ENCODE measurements at places on chromosomes 3 and 15.

GRCh38 chr15:86444527-86444926 is 364.9 kb downstream of the AGBL1 start:
- DNase-seq = no peak

- DNase-seq = no peak
These were observed 551.6 kb downstream of the ZIC1 start for GRCh38 chr3:147960786-147961185.

- DNase-seq = no peak
These were observed 39.6 kb upstream of the MEF2A start for GRCh38 chr15:99526176-99526575.

DNA sequence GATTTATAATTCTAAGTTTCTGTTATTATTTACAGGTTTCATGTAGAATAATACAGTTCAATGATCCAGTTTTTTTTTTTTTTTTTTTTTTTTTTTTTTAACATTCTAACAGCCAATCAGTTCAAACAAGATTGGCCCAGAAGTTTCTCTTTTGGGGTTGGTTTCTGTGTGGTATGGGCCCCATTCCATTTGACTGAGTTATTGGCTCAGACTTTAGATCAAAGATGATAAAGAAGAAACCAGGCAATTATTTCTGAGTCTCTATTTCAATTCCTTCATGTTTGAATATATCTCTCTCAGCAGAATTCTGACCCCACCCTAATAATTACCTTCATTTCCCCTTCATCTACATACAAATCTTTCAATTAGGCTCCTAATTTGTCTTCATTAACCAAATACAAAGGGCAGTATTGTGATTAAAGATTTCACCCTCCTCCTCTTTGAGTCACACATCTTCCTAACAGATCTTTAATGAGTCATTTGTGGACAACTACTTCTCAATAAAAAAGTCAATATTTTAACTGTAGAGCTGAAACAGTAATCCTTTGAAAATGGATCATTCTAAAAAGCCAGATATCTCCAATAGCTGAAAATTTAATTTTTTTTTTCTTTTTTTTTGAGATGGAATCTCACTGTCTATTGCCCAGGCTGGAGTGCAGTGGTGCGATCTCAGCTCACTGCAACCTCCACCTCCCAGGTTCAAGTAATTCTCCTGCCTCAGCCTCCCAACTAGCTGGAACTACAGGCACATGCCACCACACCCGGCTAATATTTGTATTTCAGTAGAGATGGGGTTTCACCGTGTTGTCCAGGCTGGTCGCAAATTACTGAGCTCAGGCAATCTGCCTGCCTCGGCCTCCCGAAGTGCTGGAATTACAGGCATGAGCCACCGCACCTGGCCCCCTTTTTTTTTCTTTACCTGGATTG is 878.8 kb downstream of the NAALADL2 start:
- DNase-seq = no peak

GRCh38 chr3:12115849-12116248 is 42.9 kb downstream of the TIMP4 start:
- DNase-seq = no peak

DNA sequence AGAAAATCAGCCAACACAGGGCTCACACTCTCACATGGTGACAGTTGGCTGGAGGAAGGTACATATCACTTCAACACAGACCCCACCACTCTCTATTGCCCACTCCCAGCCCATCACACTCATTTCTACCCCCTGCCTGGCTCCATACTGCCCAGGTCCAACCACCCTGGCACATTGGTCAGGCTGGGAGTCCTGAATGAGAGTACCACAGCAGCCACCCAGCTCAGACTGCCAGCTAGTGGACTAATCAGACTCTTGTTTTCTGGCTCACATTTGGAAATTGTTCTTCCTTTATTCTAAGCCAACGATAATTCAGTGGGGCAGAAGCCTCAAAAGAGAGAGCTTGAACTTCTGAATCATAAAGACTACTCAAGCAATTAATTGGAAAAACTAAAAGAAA is 20.0 kb downstream of the MRPL46 start:
- no peak for DNase-seq

DNA sequence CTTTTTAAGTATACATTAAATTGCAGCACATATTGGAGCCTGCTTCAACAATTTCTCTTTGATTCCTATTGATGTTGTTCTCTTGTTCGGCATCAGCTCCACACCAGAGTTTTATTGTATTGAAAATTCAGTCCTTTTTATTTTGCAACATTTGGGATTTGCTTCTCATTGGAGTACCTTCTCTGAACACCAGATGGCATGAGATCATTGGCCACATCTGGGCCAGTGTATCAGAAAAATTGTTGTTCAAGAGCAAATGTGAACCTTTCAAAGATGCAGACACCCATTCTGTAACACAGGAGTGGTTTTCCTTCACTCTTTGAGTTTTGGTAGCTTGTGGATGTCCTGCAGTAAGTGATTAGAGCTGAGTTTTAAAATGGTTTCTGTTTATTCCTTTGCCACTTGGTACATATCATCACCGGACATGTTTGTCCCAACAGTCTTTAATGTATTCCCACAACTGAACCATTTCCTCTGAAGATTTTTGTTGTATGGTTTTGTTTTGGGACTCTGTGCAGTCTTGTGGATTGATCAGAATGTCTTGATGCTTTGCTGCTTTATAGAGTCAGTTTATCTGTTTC is 96.1 kb downstream of the MCTP2 start:
- DNase-seq = no peak

DNA sequence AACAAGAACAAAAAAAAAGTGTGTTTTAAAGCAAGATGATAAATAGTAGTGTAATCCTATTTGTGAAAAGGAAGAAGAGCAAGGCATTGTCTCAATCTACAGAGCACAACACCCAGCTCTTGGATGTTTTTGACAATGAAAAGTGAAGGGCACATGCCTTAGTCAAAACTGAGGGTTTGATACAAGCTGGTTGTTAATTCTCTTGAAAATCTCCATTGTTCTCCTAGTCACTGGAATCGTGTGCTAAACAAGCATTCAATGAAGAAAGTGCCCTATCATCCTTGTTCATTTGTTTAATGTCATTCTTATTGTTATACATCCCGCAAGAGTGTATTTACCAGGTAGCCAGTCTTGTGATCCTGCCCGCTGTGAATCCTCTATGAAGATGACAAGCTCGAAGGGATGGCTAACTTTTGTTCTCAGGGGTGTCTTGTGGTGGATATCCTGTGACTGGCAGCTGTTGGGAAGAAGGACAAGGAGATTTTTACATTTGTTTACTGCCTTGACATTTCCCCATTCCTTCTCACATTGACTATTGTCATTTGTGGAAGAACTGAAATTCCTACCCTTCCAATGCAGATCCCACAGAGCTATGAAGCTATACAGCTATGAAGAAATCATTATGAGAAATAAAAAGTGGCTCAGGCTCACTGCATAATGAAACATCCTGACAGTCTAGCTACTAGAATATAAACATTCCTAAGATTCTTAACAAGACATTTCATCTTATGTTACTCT is 175.9 kb downstream of the VGLL3 start:
- DNase-seq = no peak

- no peak for DNase-seq
These were observed 18.4 kb downstream of the CYFIP1 start for GRCh38 chr15:22961762-22962161.

- no peak for DNase-seq
These were observed 96.5 kb downstream of the CCNL1 start for GRCh38 chr3:157063469-157063868.

DNA sequence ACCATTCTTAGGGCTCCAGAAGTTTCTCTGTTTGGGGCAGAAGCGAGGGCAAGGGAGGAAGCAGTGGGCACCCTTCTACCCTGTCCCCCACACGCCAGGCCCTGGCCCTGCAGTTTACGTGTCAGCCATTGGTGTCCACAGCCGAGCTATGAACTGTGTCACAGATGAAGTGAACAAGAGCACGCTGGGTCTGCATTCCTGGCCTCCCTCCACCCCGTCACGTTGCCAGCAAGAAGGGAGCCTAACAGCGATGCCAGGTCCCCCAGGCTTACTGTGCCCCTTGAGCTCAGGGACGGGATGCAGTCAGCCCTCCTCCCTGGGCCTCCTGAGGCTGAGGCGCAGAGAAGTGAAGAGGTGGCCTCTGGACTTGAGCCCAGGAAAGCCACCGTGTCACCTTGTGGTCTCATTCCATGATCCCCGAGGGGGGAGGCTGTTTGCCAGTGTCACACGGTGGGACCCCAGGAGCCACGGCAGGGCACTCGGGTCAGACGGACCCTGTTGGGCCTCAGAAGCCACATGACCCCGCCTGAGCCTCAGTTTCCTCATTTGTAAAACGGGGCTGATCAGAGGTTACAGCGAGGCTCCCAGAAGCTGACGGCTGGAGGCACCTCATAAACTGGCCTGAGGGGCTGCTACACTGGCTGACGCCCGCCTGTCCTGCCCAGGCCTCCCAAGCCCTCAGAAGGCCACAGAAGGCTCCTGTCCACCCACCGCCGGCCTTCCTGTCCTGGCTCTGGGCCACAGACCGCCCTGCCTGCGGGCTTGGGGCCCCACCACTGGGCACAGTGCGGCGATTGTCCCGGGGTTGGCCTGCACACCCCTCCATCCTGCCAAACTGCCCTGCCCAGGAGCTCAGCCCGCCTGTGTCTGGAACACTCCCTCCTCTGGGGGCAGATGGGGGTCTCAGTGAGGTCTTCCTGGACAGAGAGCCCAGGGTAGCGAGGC is 18.6 kb downstream of the IQSEC1 start:
- no peak for DNase-seq

Data from activated T-helper 1 cell treated with anti-CD3 and anti-CD28 coated beads, Interleukin-2, amount 50 U/mL, for 16 hours (primary cell).